ENCODE measurements at places on chromosomes 5 and 9.

- peak; percentile 73 for DNase-seq
Measured at GRCh38 chr9:95515272-95516113, 1.3 kb downstream of the PTCH1 start.

DNA sequence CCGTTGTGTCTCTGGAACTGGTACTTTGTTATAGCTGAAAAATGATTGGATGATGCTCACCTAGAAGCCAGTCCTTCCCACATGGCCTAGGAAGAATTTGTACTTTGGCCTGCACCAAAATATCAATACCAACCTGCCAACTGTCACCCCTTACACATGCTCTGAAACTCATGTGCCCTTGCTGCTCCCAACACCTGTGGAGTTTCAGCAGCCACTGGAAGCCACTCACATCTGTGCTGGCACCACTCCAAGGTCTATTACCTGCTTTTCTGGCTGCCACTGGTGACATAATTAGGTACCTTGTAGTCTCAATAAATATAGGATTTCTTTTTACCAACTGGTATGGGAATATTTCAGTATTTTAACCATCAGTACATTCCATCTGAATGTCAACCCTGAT, 363.6 kb downstream of the SH3GL2 start:
- DNase-seq: no peak

GRCh38 chr5:142743592-142744441, 26.4 kb upstream of the ARHGAP26 start:
- no peak for DNase-seq

- DNase-seq: no peak
Measured at GRCh38 chr9:83359039-83359438, 179.2 kb downstream of the FRMD3 start.

DNA sequence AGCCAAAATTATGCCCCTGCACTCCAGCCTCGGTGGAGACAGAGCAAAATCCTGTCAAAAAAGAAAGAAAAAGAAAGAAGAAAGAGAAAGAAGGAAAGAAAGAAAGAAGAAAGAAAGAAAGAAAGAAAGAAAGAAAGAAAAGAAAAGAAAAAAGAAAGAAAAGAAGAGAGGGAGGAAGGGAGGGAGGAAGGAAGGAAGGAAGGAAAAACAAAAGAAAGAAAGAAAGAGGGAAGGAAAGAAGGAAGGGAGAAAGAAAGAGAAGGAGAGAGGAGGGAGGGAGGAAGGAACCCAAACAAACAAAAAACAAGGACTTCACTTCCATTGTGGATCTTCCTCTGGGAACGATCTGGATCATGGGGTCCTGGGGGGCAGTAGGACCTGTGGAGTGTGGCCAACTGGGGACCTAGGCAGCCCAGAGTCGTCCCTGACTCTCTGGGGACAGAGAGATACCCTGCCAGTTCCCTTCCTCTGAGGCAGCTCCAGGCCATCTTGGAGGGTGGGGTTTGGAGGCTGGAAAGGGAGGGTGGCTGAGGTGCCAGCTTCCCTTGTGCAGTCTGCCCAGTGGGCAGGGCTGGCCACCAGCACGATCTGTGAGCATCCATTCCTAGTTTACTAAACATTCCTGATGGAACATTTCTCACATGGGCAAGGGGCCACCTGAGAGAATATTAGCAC, 216.8 kb downstream of the PAX5 start:
- no peak for DNase-seq

- DNase-seq: no peak
Measured at GRCh38 chr5:119218830-119219782, 136.7 kb upstream of the TNFAIP8 start.

- peak; percentile 66 for DNase-seq
Measured at GRCh38 chr9:97853844-97854695, 1.0 kb downstream of the FOXE1 start.

- DNase-seq: no peak
Measured at GRCh38 chr5:111439473-111440075, 72.8 kb downstream of the STARD4 start.

GRCh38 chr9:95462249-95463147, 54.3 kb downstream of the PTCH1 start:
- peak; percentile 72 for DNase-seq

GRCh38 chr5:61362796-61363368, 30.8 kb downstream of the ZSWIM6 start:
- DNase-seq: no peak

- DNase-seq: no peak
Measured at GRCh38 chr9:89724659-89725058, 119.8 kb downstream of the GADD45G start.

DNA sequence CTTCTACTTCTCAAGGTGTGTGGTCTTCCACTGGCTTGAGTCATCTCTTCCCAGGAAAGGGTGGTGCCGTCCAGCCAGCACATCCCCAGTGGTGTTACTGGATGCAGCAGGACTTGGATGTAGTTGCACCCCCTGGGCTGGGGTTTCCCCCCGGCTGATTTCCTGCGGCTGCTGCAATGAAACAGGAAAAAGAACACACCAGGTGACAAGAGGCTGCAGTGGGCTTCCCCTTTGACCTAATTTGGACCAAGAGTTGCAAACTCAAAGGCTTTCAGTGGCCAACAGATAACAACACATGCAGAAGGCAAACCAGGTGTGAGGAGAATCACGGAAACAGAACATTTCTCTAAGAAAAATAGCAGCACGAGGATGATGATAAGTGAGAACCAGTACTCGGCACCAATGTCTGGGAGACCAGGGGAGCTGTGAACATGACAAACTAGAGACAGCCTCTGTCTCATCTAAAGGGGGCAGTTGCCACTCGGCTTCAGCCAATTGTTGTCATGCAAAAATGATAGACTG, 83.7 kb downstream of the PDE6A start:
- no peak for DNase-seq

DNA sequence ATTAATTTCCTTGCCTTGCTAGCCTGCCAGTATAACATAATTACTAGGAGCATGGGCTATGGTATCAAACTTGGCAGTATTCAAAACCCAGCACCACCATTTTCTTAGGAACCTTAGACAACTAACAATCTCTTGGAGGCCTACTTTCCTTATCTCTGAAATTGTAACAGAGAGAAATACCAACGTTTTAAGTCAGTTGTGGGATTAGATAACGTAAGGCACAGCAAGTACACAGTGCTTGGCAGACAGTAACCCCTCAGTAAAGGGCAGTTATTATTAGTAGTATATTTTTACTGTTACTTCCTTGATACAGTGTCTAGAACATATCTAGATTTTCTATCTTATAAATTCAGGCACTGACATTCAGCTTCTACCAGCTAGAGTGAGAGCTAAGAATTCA, 309.6 kb downstream of the ACTL7B start:
- no peak for DNase-seq

DNA sequence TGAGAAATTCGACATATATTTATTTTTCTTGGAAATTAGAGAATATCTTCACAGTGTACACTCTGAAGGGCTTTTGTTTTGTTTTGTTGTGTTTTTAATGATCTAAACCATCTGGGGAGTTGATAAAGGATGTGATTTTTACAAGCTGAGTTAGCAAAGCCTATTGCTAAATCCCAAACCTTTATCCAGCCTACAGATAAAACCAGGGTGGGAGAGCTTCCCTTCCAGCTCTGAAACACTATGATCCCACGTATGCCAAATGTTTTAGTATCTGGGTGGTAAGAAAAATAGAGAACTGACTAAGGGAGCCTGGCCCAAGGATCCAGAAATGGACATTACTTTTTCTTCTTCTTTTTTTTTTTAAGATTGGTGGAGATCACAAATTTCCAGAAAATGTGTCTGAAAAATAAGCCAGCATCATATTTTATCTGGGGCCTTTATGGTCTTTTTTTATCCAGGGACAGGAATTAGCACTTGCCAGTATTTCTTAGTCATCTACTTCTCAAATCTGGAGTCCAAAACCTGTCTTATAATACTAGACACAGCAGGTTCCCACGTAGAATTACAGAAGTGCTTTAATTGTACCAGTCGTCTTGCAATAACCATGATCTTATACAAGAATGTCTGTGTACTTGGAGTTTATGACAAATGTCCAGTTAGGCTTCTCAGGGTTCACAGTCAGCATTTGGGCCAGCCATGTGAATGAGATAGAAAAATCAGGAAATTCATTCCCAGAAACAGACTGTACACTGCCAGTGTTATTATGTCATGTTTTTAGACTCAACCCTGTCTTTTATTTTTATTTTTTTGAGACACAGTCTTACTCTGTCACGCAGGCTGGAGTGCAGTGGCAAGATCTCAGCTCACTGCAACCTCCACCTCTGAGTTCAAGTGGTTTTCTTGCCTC, 290.8 kb upstream of the MPDZ start:
- DNase-seq: no peak
